ENCODE measurements at places on chromosomes 12 and 14. TPM values are rescaled to one million over a fixed set of nuclear protein-coding genes. Genes with fewer than 3 reads are reported as not detected.
A peak's percentile ranks its signal among the peaks of the same experiment; 100 is the strongest.

- DNase-seq, result no peak
- H3K4me1 ChIP-seq, result no peaks in the 10 kb centered on the region
- H3K36me3 ChIP-seq, result no peaks in the 10 kb centered on the region
- no peaks in the 10 kb centered on the region for H3K27me3 ChIP-seq
- H3K4me3 ChIP-seq, result no peak overlapping the region
- no peak overlapping the region for H3K27ac ChIP-seq
Observed at GRCh38 chr12:90995010-90995409, 9.8 kb downstream of the EPYC start.

- no peak for DNase-seq
- H3K27ac ChIP-seq, result no peak overlapping the region
- no peak overlapping the region for H3K4me3 ChIP-seq
- H3K36me3 ChIP-seq, result no peaks in the 10 kb centered on the region
- no peaks in the 10 kb centered on the region for H3K27me3 ChIP-seq
Observed at GRCh38 chr14:29553427-29553826, 374.2 kb downstream of the PRKD1 start.

DNA sequence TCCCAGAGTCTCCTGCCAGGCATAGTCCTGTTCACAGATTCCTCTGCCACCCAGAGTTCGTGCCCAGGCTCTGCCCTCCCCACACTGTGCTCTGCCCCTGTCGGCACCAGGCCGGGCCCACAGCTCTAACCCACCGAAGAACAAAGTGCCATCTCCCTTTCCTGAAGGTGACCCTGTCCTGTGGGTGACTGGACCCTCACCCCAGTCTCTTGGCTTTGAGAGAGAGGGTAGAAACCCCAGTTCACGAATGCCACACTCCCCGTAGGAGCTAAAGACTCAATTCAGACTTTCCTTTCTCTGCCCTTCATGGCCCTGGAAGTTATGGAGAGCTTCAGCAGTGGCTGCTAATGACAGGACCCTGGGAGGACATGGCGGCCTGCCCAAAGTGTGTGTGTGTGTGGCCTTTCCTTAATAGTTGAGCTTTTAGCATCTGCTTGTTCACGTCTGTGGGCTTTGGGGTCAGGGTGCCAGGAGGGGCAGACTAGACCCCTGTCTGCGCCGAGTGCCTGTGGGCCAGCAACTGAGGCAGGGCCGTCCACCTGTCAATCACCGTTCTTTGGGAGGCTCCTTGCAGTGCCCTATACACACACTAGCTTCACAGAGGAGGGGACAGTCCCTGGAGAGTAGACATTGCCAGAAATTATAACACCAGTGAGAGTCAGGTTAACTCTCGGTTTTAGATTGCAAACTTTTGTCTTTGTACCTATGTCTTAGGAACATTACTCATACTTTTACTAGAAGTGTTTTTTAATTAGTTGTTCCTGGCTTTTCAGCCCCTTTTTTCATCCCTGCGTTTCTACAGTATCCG is 84.6 kb upstream of the DYNC1H1 start:
- H3K36me3 ChIP-seq, result peaks cover 28% of the 10 kb centered on the region
- no peak overlapping the region for H3K4me3 ChIP-seq
- DNase-seq, result no peak
- H3K27me3 ChIP-seq, result no peaks in the 10 kb centered on the region
- H3K27ac ChIP-seq, result no peak overlapping the region
- peaks cover 10% of the 10 kb centered on the region for H3K4me1 ChIP-seq

DNA sequence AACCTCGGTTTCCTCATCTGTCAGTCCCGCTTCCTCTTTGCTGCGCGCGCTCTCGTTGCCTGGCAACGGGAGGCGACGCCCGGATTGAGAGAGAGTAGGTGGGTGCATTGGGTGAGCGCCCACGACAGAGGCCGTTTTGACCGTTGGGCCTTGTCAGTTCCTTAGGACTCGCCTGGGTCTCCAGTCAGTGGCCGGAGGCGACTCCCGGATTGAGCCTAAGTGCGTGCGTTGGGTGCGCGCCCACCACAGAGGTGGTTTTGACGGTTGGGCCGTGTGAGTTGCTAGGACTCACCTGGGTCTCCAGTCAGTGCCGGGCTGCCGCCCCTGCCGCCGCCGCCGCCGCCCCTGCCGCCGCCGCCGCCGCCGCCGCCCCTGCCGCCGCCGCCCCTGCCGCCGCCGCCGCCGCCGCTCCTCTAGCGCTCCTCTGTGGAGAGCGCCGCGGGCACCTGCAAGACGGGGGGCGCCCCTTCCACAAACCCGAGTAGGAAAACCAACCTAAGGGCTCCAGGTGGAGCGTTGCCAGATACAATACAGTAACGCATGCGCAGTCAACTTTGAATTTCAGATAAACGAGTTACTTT is 37.2 kb downstream of the APOBEC1 start:
- DNase-seq, result peak; percentile 45
- no peaks in the 10 kb centered on the region for H3K36me3 ChIP-seq
- no peaks in the 10 kb centered on the region for H3K4me1 ChIP-seq
- H3K4me3 ChIP-seq, result no peak overlapping the region
- no peak overlapping the region for H3K27ac ChIP-seq

The WNK1 gene
- 230 TPM for total RNA-seq

The GALNT16 gene
- total RNA-seq, result 1.7 TPM
